ENCODE measurements at places on chromosomes 3 and 15.

GRCh38 chr3:182116386-182116785 is 404.7 kb downstream of the SOX2 start:
- DNase-seq: no peak

- DNase-seq: no peak
Measured at GRCh38 chr15:43851251-43851650, 24.4 kb downstream of the WDR76 start.

DNA sequence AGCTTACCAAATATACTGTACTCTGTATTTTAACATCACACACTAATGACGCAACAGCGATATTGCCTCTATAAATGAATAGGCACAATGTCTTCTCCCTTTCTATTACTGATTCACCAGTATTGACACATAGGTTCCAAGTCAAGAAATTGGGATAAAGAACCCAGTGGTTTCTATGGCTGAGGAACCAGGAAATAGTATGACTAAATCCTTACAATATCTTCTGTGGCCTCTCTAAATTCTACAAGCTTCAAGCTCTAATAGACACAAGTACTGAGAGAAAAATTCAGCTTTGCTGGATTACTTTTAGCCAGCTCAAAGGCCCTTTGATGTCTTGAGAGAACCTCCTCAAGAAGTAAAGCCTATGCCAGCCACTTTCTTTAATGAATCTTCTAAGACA is 162.5 kb downstream of the DPH6 start:
- no peak for DNase-seq

- DNase-seq: no peak
Measured at GRCh38 chr3:48187579-48188265, 495 bp downstream of the CDC25A start.

GRCh38 chr15:58454950-58455401 is 23.2 kb downstream of the LIPC start:
- DNase-seq: no peak

DNA sequence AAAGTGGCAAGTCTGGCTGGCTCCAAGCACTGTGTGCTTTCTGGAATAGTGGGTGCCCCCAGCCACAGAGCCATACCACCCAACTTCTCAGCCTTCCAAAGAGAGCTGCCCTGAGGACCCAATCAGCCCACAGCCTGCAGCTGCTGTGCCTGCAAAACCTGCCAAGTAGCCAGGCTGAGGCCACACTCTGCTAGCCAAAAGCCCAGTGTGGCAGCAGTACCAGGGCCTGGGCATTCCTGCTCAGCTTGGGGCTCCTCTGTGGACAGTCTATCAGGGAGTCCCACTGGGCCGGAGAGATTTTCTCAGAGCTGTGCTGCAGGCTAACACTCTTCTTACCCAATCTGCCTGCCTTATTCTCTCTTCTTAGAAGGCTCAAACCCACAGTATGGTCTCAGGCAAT is 136.5 kb downstream of the TPRA1 start:
- no peak for DNase-seq

- no peak for DNase-seq
Measured at GRCh38 chr15:67744331-67745072, 80.8 kb upstream of the SKOR1 start.

DNA sequence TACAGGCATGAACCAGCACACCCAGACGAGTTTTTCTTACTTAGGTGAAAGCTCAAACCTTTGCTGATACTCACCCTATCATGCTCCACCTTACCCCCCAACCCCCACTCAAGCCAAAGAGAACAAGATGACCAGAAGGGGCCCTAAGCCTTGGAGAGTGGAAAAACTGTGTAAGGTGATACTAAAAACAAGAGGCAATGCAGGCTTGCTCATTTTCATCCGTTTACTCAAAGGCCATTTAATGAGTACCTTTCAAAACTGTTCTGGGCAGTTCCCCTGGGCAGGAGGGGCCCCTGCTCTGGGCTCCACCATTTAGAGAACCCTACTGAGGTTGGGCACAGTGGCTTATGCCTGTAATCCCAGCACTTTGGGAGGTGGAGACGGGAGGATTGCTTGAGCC is 6.7 kb downstream of the TYRO3 start:
- DNase-seq: no peak

GRCh38 chr15:68449389-68449788 is 17.4 kb upstream of the ITGA11 start:
- no peak for DNase-seq

DNA sequence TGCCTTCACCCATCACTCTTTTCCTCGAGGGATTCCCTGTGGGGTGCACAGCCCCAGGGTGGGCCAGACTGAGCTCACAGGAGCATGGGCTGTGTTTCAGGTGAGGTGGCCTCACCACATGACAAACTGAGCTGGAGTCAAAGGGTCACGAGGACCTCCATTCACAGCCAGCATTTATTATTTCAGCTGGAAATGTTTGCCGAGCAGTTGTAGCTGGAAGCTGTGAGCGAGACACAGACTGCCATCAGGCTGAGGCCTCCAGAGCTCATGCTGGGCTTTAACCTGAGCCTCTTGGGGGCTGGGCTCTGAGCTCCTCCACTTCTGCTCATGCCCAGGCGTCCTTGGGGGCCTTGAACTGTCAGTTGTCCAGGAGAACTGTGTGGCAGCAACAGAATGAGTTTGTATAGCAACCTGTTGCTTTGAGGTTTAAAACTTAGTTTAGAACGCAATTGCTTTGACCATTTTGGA is 57.5 kb downstream of the FLNB start:
- DNase-seq: no peak

GRCh38 chr15:79897701-79898113 is 893 bp upstream of the MTHFS start:
- DNase-seq: no peak
